ENCODE measurements at places on chromosomes 11 and 22.
A peak's percentile ranks its signal among the peaks of the same experiment; 100 is the strongest.

DNA sequence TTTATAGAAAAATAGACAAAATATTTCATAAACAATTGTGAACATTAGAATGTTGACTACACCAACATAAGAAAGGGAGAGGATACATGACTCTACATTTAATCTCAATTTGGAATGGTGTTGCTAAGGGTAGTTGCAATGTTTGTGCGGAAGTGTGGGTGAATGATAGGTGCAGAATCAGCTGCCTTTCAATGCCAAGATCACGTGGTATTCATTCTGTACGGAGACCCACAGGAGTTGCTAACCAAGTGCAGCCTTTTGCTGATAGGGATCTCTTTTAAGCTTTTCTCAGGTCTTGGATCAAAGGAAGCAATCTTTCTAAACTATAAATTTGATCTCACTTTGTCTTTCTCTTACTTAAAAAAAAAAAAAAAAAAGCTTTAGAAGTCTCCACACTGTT lies 29.8 kb upstream of the CTSC start:
- DNase-seq = no peak

DNA sequence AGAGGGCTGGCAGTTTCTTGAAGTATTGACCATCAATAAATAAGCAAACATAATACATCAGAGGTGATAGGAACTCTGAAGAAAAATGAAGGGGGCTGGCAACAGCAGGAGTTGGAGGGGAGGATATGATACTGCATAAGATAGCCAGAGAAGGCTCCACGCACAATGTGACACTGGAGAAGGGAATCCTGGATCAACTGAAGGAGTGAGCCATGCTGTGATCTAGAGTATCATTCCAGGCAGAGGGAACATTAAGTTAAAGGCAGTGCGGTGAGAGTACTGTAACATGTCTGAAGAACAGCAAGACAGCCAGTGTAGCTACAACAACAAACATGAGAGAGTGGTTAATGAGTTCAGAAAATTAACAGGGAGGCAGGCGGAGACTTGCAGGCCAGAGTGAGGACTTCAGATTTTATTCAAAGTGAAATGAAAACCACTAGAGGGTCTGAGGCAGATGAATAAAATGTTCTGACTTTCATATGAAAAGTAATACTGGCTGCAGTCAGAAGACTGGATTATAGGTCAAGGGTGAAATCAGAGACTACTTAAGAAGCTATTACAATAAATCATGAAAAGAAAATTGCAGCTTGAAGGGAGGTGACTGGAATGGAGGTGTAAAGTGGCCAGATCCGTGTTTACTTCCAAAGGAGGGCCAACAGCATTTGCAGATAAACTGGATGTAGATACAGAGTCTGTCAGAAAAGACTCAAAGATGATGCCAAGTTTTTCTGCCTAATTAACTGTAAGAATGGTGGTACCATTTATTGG lies 49.4 kb downstream of the RRAS2 start:
- DNase-seq = no peak

GRCh38 chr22:25748140-25748539 lies 6.2 kb downstream of the MYO18B start:
- no peak for DNase-seq

DNA sequence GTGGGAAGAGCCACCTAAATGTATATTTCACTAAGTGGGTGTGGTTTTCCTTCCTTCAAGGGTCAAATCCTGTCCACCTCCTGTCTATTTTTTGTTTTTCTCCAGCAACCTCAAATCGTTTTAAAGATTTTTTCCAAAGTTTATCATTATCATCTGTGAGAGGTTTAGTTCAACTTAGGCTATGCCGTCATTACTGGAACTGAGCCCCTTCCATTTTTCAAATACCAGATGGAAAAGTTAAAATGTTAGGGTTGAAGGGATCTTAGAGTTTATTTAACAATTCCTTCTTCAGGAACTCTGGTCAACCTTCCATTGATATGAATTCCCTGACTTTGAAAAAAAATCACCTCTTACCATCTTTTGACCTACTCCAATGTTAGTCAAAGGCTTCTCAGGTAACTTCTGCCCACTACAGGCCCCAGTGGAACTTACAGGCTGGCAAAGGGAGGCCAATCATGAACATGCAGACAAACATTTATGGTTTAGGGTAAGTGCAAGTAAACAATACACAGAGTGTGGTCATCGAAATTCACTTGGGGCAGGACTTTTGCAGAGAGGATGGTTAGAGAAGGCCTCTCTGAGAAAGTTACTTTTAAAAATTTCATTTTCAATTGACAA lies 45.2 kb downstream of the SYN3 start:
- no peak for DNase-seq

- no peak for DNase-seq
Observed at GRCh38 chr11:95084509-95084908, 5.1 kb upstream of the ENDOD1 start.

DNA sequence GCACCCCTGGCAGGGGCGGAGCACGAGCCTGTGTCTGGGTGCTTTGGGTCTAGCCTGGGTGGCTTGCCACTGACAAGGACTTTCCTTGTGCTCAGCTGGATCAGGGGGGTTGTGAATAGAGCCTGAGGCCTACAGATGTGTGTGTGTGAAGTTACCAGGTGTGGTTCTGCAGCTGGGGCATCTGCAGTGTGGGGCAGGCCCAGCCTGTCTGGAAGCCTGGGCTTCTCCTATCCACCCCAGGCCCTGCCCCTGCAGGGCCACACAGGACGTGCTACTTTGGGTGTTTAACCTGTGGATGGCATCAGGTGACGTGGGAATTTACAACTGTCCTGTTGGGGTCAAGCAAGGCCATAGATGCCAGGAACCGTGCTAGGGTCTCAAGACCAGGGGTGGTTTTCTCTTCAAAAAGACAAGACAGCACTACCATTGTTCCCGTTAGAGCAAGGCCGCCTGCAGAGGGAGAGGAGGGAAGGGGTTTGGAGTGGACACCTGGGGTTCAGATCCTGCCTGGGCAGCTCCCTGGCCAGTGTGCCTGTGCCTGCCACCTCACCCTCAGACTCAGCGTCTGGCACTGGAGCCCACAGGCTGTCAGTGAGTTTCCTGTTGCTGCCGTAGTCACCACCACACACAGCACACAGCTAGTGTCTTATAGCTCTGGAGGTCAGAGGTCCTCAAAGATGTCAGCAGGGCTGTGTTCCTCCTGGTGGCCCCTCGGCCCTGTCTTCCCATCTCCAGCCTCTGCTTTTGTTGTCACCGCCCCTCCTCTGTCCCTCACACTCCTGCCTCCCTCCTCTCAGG lies 31.6 kb downstream of the CTTN start:
- no peak for DNase-seq

DNA sequence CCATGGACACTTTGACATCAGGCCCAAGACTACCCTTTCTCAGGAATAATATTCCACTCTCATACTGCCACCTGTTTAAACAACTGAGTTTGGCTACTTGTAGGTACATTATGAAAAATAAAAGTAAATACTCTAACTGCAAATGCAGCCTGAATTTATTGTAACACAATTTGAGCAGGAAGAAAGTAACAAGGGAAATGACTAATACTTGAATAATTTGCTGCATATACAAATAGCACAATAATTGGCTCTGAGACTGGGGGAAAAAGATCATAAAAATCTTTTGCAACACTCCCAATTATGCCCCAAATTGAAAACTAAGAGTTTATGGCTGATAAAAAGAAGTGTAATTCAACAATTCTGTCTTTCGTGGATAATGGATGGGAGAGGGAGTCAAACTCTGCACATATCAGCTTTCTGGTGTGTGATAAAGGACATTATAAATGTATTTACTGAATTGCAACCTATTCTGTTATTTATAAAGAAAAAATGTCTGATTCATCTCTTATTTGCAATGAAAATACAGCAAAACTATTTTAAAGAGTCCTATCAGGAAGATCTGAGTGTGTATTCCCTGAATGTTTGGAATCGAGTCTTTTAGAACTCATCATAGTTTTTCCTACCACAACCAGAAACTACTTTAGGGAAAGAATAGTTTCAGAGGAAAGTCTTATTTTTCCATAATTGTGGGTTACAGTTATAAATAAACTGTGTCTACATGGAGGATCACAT lies 359.0 kb downstream of the JRKL start:
- no peak for DNase-seq

DNA sequence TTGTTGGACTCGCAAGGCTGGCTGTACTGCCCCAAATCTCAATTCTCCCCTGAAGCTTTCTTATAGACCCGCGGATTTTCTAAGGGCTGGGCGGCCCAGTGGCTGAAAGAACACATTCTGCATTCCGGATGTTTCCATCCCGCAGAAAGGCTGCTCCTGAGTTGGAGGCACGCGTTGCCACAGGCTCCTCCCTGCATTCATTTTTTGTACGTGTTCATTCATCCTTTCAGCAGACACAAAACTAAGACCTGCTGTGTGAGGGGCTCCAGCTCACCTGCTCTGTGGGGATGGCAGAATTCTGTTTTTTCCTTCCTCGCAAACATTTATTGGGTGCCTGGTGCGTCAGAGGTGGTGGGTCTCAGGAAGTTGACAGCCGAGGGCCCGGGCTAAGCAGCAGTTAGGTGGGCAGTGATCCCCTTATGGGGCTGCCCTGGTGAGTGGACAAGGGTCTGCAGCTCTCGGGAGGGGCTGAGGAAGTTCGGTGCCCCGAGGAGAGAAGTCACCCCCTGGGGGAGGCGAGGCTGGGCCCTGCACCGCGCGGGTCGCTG lies 23.7 kb downstream of the SHANK3 start:
- DNase-seq = no peak

DNA sequence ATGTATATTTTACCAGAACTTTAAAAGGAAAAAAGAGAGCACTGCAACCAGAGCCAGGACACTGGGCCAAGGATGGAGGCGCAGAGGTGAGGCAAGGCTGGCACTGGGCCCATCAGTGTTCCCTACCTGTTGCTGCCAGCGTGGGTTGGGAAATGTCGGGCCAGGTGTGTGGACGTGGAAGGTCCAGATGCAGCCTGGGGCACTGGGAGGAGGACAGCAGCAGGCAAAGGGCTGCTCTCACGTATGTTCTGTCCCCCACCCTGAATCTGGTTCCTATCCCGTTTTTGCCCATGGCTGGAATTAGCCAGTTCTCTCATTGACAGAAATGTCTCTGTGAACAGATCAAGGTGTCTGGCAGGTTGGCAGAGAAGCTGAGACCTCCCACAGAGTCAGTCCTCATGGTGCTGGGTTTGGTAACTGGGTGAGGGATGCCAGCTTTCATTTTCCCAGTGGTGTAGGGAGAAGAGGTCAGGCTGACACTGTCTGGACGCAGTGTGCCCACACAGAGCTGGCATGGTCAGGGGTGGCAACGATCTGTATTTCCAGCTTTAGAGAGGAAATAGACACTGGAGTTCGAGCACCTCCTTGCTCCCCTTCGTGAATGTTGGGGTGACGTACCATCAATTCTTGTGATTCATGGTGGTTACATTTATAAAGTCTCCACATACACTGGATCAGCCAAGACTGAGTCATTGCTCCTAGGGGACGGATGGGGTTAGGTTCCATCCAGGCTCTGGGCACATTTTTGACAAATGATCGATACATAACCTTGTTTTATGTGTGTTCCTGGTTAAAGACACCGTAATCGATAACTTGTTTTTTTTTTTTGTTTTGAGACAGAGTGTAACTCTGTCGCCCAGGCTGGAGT lies 4.3 kb upstream of the PNPLA3 start:
- DNase-seq = no peak

- no peak for DNase-seq
Observed at GRCh38 chr11:9862981-9863380, 199.1 kb downstream of the SWAP70 start.

GRCh38 chr11:3139086-3139440 lies 26.0 kb downstream of the OSBPL5 start:
- no peak for DNase-seq

- DNase-seq = peak; percentile 35
Observed at GRCh38 chr11:8019314-8020243, 32.4 kb downstream of the EIF3F start.

DNA sequence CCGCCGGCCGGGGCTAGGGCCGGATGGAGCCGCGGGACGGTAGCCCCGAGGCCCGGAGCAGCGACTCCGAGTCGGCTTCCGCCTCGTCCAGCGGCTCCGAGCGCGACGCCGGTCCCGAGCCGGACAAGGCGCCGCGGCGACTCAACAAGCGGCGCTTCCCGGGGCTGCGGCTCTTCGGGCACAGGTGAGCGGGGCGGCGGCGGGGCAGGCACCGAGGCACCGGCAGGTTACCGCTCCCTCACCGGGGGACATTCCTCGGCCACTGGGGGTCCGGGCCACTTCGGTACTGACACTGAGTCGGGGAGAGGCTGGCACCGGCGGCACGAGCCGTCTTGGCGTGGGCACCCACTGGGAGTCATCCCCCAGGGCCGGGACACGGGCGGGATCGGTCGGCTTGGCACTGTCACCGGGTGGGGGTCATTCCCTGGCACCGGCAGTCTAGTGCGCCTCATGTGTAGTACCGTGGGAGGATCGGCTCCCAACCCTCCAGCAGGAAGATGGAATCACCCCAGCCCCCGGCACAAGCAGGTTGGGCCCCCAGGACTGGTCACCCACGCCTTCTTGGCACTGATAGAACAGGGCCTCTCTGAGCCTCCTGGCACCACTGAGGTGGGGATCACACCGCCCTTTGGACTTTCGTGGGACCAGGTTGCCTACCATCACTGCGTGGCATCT lies 511 bp downstream of the DGKZ start:
- no peak for DNase-seq

DNA sequence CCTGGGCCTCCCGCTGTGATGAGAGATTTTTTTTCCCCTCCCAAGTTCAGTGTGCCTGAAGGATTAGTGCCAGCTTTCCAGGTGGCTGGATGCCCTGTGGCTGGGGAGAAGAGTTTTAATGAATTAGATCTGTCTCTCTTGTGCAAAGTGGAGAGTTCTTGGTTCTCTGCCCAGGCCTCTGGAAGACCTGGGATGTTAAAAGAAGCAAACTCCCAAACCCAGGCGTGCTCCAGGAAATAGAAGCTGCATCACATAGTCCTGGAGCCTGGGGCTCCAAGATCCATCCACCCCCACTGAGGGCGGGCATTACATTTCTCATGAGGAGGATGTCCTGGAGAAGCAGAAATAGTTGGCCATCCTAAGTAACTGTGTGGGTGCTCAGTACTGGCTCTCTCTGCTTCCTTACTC lies 30.6 kb downstream of the SDHAF2 start:
- no peak for DNase-seq

GRCh38 chr11:65862941-65863888 lies 3.0 kb downstream of the MUS81 start:
- DNase-seq = no peak

GRCh38 chr22:37428649-37429586 lies 1.6 kb upstream of the ELFN2 start:
- DNase-seq = no peak

DNA sequence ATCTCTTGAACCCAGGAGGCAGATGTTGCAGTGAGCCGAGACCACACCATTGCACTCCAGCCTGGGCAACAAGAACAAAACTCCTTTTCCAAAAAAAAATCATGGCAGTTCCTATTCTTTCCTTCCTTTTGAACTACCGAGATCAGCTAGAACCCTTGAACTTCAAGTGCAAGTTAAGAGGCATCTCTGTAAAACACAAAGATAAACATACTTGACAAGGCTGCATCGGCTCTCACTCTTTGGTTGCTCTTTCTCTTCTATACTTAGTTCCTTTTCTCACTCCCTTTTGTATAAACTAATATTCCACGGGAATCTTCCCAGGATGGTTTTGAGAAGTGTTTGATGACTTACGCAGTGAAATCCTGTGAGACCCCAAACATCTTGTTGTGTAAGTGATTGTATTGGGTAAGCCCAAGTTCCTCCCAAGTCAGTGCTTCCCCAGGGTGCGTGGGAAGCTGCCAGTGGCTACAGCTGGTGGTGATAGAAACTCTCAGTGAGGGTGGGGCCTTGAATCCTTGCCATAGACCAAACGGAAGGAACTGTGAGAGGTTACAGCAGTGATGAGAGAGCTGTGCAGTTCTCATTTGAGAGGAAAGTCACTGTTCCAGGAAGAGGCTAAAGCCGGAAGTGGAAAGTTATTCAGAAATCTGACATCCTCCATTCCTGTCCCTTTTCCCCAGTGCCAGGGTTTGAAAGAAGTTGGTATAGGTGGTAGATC lies 24.1 kb upstream of the CDC42EP2 start:
- DNase-seq = peak; percentile 90

GRCh38 chr22:48952256-48953102 lies 875.2 kb downstream of the BRD1 start:
- peak; percentile 32 for DNase-seq

Data from ureter (tissue), 1 donor.